Jurkat, Clone E6-1 (cell line): ENCODE measurements at places on chromosomes 5 and 9.
A peak's percentile ranks its signal among the peaks of the same experiment; 100 is the strongest.

- no peak for DNase-seq
Measured at GRCh38 chr9:2119566-2119965, 104.4 kb downstream of the SMARCA2 start.

DNA sequence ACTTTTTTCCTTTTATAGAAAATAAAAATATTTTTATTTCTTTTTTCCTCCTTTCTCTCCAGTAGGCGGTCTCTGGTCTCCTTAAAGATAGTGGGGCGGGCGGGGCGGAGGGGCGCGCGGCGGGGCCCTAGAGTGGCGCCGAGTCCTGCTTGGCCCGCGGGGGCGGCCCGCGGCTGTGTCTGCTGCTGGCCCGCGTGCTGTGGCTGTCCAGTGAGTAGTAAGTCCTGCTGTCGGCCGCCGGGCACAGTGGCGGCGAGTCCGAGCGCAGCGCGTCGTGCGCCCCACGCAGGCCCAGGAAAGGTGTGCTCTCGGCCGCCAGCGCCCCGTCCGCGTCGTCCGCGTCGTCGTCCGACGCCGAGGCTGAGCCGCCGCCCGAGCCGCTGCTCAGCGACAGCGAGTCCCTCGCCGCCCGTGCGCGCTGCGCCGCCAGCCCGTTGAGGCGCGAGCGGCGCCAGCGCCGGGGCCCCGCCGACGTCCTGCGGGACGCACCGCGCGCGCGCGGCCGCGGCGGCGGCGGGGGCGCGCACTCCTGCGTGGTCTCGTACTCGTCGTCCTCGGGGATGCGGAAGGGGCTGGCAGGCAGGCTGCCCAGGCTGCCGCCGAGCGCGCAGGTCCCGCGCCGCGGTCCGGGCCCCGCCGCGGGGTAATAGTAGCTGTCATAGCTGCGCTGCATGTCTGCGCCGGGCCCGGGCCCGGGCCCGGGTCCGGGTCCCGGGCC lies 52.3 kb downstream of the PSD2 start:
- DNase-seq, result peak; percentile 41

DNA sequence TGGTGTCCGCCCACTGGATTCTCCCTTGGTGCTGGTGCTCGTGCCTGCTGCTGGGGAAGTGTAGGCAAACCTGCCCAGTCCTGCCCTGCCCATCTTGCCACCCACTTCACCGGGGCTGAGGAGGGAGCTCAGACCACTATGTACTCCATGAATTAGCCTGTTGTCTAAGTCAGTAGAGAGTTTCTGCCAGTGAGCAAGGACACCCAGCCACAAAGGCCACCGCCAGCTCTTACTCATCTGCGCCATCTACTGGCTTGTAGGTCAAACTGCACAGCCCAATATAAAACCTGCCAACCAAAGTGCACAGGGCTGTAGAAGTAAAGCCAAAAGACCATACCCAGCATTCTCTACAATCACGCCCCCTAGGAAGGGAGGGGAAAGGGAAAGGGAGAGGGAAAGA lies 102.3 kb downstream of the GLIS3 start:
- DNase-seq, result no peak

DNA sequence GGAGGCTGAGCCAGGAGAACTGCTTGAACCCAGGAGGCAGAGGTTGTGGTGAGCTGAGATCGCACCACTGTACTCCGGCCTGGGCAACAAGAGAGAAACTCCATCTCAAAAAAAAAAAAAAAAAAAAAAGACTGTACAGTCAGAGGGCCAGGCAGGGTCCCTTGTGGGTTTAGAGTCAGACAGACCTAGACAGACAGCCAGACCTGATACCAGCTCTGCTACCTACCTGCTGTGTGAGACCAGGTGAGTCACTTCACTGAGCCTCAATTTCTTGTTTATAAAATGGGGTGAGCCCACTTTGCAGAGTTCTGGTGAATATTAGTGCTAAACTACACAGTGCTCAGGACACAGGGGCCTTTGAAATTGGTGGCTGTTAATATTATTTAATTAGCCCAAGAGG lies 19.7 kb downstream of the TRIM14 start:
- DNase-seq, result no peak

DNA sequence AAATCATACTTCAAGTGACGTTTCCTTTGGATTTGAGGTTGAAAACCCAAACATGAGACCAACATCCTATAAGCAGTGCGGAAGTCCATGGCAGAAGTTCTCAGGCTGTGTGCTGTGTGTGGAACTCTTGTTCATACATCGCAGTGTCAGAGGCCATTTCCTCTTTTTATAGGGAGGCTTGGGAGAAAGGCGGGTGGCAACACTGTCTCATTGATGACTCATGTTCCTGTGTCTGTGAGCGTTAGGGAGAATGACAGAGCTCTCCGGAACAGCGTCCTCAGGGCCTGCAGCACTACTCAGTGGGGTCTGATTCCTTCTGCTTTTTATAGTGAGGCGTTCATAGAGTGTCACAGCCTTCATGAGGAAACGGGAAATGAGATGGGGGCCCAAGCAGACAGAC lies 98.8 kb upstream of the BASP1 start:
- DNase-seq, result no peak

GRCh38 chr5:15483351-15484097 lies 16.5 kb upstream of the FBXL7 start:
- no peak for DNase-seq

DNA sequence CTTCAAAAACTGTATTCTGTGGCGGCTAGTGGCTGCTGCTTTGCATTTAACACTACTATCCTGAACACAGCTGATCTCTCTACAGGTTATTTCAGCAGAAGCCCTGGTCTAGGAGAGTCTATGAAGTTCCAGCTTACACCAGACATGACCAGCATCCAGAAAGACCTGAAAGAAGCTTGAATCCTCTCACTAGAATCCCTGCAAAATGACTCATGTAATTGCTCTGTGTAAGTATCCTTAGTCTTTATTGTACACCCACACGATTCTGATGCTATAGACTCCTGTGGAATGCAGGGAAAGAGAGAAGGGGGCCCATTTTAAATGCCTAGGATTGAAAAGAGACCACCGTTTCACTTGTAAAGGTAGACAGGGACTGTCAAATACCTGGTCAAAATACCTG lies 859 bp upstream of the GRIA1 start:
- DNase-seq, result no peak

- DNase-seq, result no peak
Measured at GRCh38 chr9:95912773-95913172, 37.3 kb downstream of the ERCC6L2 start.

DNA sequence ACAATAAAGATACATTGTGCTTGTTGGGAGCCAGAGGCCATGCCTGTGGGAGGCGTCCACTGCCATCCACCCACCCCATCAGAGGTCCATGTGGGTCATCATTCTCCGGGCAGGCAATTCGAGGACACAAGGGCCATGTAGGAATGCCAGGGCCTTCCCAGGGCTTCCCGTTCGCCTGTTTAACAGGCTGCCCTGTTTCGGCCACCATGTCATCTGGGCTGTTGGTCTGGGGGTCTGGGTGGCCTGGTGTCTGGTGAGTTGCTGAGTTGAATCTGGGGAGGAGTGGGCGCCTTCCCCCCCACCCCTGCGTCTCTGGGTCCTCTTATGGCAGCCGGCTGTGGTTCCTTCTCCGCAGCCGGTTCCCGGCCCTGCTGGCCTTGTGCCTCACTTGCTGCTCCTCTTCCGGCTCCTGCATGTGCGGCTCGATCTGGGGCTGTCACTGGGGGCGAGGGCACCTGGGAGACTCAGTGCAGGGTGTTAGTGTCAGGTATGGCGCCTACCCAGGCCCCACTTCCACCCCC lies 117.4 kb downstream of the WNK2 start:
- no peak for DNase-seq

DNA sequence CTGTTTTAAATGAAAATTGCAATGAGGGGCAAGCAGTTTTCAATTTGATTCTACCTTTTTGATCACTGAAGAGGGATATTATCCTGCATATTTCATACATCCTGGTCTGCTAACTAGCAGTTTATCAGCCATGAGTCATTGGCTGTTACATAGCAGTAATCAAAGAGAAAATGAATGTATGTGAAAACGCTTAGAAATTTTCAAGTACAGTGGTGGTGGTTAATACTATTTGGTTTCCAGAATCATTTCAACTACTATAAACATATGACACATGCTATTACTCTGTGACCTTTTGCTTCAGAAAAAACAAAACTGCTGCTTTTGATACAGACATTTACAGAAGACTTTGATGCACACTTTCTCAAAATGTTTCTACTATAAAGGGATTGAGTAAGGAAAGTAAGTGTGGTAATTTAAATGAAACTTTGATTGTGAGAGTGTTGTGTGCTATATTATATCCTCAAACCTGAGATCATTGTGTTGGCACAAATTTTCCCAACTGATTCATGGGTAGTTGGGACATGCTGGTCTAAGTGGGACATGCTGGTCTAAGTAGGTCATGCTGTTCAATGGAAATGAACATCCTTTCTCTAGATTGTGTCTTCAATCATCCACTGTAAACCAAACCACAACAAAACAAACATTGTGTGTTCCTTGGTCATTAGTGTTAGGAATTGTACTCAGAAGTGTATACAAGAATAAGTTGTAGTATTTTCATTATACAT lies 5.1 kb downstream of the RNF14 start:
- DNase-seq, result no peak

- no peak for DNase-seq
Measured at GRCh38 chr9:131277287-131277909, 1.1 kb upstream of the FAM78A start.

GRCh38 chr9:130672466-130672865 lies 8.1 kb downstream of the PRDM12 start:
- no peak for DNase-seq

- no peak for DNase-seq
Measured at GRCh38 chr9:36208521-36209253, 18.0 kb downstream of the CLTA start.

GRCh38 chr5:145915970-145916638 lies 20.3 kb upstream of the SH3RF2 start:
- no peak for DNase-seq

DNA sequence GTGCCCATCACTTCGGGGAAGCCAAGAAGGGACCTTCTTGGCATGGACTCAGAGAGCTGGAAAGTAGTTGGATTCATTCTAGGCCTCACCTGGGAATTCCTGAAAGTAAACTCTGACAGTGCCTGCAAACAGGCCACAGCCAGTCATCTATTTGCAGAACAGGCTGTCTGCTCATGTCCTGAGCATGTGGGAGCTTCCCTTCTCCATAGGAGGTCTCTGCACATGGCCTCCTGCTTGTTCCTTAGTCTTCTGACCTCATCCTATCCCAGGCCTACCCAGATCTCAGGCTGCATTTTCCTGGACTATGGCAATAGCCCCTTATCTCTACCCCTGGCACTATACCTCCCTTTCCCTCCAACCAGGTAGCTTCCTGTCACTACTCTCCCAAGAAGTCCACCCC lies 67.2 kb upstream of the FSTL4 start:
- DNase-seq, result no peak

GRCh38 chr9:32764139-32764538 lies 19.2 kb upstream of the TMEM215 start:
- DNase-seq, result no peak

DNA sequence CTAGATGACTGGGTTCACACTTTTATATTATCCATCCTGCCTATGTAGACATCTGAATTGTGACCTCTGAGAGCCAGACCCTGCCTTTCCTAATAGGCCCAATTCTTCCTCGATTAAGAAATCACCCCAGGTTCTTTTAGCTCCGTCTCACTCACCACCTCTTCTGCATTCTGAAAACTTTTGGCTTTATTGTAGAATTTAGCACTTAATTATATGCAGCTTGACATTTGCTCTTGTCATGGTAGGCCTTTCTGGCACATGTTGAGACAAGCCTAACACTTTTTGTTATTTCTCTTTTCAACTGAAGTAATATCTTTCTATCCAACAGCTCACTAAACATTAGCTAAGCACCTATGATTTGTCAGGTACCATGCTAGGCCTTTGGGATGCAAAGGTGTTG lies 163.3 kb downstream of the INSYN2B start:
- no peak for DNase-seq

- DNase-seq, result no peak
Measured at GRCh38 chr5:9483779-9484178, 62.1 kb downstream of the SEMA5A start.

GRCh38 chr5:67536866-67537265 lies 340.3 kb upstream of the CD180 start:
- DNase-seq, result no peak

- DNase-seq, result no peak
Measured at GRCh38 chr9:83701769-83702168, 6.0 kb downstream of the UBQLN1 start.

DNA sequence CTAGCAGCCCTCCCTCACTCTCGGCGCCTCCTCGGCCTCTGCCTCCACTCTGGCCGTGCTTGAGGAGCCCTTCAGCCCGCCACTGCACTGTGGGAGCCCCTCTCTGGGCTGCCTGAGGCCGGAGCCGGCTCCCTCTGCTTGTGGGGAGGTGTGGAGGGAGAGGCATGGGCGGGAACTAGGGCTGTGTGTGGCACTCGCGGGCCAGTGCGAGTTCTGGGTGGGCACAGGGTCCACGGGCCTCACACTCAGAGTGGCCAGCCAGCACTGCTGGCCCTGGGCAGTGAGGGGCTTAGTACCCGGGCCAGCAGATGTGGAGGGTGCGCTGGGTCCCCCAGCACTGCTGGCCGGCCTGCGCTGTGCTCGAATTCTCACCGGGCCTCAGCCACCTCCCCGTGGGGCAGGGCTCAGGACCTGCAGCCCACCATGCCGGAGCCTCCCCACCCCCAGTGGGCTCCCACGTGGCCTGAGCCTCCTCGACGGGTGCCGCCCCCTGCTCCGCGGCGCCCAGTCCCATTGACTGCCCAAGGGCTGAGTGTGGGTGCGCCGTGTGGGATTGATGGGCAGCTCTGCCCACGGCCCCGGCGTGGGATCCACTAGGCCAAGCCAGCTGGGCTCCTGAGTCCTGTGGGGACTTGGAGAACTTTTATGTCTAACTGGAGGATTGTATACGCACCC lies 30.4 kb upstream of the FCHO2 start:
- DNase-seq, result no peak

DNA sequence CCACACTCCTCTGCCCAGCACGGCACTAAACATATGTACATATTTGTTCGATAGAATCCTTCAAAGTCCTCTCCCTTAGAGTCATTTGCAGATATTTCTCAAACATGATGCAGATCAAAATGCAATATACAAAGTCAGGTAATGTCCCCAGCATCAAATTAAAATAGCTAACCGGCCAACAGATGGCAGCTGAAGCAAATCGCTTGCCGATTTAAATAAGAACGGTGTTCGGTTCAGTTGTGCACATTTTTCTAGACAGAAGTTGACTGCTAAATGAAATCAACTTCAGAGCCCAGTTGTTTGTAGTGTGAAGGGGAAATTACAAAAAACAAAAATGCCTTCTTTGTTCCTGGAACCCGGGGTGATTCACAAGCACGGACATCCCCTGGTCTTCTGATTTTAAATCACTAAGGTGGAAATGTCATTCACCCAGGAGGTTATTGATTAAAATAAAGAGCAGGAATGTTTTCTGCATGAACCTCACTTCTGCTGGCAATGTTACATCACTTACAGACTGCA lies 219.2 kb downstream of the EBF1 start:
- no peak for DNase-seq

GRCh38 chr5:64181440-64181839 lies 15.8 kb downstream of the RNF180 start:
- no peak for DNase-seq

- no peak for DNase-seq
Measured at GRCh38 chr9:18014556-18014955, 435.7 kb downstream of the SH3GL2 start.
